ENCODE measurements at places on chromosomes 3 and 15.

DNA sequence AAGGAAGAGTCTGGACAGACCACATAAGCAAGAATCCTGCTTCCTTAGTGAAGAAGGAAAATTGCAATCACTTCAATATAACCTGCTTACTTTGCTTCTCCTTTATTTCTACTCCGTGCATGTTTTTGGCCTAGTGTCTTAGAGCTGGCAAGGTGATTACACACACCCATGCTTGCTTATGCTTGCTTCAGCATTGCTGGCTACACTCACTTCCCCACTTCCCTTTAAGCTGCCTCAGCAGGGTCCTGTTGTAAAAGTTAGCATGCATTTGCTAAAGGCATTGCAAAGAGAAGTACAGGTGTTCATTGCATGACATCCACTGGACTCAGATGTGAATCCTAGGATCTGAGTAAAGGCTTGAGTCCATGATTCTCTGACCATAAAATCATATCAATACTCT is 47.5 kb upstream of the STT3B start:
- no peak for DNase-seq

- DNase-seq: no peak
Measured at GRCh38 chr15:82040862-82041261, 5.0 kb downstream of the MEX3B start.

- peak; percentile 92 for DNase-seq
Measured at GRCh38 chr3:159787178-159787574, 201.5 kb upstream of the IL12A start.

DNA sequence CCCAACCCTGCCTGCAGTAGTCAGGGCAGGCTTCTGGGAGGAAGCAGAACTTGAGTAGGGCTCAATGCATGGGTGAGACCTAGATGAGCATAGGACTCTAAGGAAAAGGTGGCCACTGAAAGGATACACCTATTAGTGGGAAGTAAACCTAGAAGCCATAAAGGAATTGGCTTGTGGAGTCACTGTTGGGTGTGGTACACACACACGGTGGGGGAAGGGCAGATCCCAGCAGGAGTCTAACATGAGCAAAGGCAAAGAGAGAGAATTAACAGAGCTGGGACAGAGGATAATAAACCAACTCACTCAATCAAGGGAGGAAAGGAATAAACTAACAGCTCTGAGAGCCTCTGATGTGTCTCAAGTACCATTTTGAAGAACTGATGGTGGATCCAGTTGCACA is 23.1 kb downstream of the DAPK2 start:
- no peak for DNase-seq

GRCh38 chr3:24389108-24390090 is 105.3 kb downstream of the THRB start:
- no peak for DNase-seq

DNA sequence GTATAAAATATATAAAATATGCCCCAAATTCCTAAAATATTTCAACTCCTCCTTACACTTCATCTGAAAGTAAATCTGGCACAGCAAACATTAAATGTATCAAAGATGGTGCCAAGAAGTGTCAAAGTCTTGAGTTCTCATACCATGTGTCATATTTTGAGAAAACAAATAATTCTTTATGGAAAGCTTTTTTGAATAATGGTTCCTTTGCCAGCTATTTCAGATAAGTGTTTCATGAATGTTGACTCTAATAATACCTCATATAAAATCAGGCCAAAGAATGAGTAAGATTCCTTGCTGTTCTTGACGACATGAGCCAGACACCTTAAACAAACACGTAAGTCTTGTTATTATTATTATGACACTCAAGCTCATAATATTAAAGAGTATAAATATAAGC is 30.3 kb upstream of the ZNF385D start:
- no peak for DNase-seq

DNA sequence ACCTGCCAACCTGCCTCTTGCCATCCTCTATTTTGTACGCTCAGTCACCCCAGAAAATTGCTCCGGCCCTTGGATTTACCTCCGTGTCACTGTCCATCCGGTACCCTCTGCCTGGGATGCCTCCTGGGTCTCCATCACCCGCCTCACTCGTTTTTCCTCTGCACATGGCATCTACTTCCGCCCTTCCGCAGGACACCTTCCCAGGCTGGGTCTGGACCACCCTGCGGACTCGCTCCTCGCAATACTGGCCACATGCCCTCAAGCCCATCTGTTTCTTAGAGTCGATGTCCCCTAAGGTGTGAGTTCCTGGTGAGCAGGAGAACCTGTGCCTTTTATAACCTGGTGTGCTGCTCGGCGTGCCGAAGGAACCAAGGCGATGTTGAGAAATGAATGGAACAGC is 58.5 kb downstream of the APBA2 start:
- no peak for DNase-seq

DNA sequence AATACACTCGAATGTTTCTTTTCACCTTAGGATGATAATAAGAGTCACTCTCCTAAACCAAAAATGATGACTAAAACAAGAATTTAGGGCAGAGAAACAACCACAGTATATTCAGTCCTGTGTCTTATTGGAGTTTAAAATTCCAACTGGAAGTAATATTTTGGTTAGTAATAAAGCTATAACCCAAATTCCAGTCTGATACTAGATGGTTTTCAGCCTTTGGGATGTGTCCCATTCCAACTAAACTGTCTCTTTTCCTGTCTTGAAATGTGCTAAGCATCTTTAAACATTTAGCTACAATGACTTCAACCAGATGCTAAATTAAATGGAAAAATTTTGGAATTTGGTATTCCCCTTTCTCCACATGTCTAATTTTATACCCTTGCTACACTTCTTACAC is 510.0 kb downstream of the ROBO1 start:
- DNase-seq: no peak

Data from amniotic epithelial cell (primary cell).